ENCODE measurements at places on chromosomes 16 and 17. TPM values are rescaled to one million over a fixed set of nuclear protein-coding genes. Genes with fewer than 3 reads are reported as not detected.

DNA sequence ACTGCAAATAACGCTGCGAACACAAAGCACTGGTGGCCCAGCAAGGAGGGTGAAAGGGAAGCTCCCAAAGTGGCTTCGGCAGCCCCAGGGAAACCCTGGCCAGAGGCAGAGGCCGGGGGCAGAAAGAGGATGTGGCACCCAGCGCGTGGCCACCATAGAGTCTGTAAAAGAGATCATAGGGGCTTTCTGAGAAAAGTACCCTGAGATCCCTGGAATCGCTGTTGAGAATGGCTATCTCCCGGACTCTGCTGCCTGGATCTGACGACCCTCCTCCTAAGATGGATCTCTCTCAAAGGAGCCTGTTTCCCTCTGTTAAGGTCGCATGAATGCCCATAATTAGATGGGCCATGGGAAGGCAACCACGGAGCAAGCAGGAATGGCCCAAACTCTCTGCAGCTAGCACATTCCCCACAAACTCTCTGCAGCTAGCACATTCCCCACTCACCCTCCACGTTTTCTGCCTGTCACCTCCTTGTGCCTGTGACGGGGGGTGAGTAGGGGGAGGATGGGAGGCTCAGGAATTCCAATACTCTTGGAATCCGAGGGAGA lies 364.4 kb downstream of the XYLT1 start:
- no peak overlapping the region for H3K4me3 ChIP-seq
- H3K27ac ChIP-seq: no peak overlapping the region
- H3K4me1 ChIP-seq: peaks cover 6% of the 10 kb centered on the region

DNA sequence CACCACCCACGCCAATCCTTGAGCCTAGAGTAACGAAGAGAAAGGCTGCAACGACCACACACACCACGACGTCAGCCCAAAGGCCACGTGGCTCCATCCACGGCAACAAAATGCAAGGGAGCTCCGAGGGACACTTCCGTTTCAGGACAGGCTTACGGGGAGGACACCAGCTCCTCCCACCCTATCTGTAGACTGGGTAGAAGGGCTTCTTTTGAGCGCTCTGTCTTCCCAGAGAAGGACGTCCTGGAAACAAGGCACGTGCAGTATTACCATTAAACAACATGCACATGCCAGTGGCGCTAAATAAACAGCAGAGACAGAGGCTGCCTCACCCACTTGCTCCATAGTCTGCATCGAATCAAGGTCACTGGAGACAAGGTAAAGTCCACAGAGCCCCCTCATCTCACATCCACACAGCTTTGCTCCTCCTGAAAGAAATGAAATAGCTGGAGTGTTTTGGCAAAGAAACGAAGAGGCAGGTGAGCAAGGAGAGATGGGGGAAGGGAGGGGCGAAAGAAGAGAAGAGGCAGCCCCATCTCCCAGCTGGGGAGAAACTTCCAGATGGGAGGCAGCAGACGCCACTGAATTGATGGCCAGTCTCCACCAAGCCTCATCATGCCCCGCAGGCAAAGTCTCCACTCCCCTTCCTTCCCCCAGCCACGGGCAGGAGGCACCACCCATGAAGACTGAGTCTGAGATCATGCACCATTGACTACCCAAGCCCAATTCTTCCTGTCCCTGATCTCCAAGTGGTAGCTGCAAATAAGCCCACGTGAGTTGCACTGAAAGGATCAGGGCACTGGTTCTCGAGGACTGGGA lies 24.0 kb downstream of the ZFHX3 start:
- H3K27ac ChIP-seq: no peak overlapping the region
- H3K4me1 ChIP-seq: no peaks in the 10 kb centered on the region
- H3K27me3 ChIP-seq: peaks cover 2% of the 10 kb centered on the region
- H3K36me3 ChIP-seq: no peaks in the 10 kb centered on the region

DNA sequence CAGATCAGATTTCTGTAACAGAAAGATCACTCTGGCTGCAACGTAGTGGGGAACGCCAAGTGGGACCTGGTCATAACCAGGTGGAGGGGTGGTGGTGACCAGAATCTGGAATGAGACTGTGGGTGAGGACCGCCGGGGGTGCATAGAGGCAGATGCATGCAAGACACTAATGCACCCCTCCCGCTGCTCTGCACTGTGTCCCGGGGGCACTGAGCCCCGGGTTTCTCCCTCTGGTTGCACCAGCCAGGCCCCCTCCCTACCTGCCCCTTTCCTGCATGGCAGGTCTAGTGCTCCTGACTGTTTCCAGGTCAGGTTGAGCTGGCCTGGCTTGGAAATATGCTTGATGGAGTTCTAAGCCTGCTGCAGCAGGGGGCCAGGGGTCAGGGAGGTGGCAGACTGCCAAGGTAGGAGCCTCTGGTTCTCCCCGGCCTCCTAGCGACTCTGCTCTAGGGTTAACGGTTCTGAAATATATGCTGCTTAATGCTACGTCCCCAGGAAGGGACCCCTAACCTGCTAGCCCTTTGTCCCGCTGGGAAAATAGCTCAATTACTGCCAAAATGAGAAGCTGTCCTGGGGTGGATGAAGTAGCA lies 94.3 kb downstream of the SDK2 start:
- H3K27me3 ChIP-seq: no peaks in the 10 kb centered on the region
- no peak for DNase-seq
- H3K4me3 ChIP-seq: no peak overlapping the region
- H3K4me1 ChIP-seq: peaks cover 5% of the 10 kb centered on the region
- H3K36me3 ChIP-seq: no peaks in the 10 kb centered on the region

DNA sequence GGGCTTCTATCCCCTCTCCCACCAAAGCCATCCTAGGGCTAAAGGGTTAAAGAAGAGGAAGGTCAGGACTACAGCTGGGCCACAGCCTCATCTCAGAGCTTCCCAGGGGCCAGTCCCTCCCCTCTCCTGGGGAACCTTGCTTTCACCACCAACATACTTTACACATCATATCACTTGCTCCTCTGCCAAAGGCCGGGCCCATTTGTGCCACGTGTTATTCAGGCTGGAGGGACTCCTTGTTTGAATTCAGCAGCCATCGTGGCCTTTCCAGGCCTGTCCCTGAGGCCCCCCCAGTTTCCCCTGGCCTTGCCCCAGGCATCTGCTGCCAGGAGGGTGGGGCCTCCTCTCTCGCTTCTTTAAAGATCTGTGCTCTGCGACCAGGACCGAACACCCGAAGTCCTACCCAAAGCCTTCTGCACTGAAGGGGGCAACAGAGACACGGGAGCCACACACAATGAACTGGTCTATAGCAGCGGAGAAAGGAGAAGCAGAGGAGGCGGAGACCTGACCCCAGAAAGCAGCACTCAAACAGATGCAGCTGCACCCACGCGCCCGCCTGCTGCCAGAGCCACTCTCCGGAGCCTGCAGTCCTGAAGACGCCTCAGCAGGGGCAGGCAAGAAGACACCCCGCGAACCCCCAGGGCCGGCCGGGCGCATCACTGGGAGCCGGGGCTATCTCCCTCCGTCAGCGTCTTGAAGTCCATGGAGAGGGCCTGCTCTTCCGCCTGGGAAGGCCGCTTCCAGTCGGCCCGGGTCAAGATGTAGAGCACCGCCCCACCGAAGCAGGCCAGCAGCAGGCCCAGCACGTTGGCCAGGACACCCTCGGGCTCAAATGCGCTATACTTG lies 12.1 kb downstream of the CYB561 start:
- peaks cover 9% of the 10 kb centered on the region for H3K4me1 ChIP-seq
- no peak overlapping the region for H3K4me3 ChIP-seq
- H3K36me3 ChIP-seq: no peaks in the 10 kb centered on the region
- H3K27ac ChIP-seq: no peak overlapping the region

DNA sequence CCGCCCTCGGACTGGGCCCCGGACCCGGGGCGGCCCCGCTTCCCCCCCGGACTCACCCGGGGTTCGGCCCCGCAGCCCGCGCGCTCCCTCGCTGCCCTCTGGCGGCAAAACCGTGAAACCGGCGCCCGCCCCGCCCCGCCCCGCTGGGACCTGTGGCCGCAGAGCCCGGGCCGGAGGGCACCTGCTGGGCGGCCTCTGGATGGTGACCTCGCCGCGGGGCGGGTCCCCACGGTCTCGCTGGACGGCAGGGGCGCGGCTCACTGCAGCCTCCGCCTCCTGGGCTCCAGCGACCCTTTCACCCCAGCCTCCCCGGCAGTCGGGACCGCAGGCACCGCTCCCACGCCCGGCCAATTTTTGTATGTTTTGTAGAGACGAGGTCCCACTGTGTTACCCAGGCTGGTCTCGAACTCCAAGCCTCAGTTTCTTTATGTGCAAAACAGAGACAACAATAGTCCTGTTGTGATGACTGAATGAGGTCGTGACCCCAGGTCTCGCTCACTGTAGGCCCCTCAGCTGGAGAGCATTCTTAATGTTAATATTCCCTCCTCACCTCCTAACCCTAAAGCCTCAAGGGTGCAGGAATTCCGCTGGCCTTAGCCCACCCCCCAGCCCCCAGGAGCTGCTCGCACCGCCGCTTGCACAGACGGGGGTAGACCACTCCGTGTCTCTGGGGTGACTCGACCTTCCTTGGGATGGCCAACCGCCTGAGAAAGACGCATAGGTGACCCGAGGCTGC lies 33.7 kb upstream of the RPH3AL start:
- peaks cover 9% of the 10 kb centered on the region for H3K4me1 ChIP-seq
- peak overlapping the region; percentile 66 for H3K4me3 ChIP-seq
- DNase-seq: peak; percentile 78
- no peak overlapping the region for H3K27ac ChIP-seq
- H3K27me3 ChIP-seq: peaks cover 9% of the 10 kb centered on the region
- no peaks in the 10 kb centered on the region for H3K36me3 ChIP-seq

The B3GNT9 gene
- total RNA-seq: 1.2 TPM

The TBX2 gene
- total RNA-seq: not detected

The HEATR9 gene
- total RNA-seq: not detected

GRCh38 chr16:10889855-10890254 lies 12.9 kb downstream of the CIITA start:
- H3K27ac ChIP-seq: no peak overlapping the region
- no peak for DNase-seq
- no peaks in the 10 kb centered on the region for H3K4me1 ChIP-seq
- no peaks in the 10 kb centered on the region for H3K36me3 ChIP-seq

DNA sequence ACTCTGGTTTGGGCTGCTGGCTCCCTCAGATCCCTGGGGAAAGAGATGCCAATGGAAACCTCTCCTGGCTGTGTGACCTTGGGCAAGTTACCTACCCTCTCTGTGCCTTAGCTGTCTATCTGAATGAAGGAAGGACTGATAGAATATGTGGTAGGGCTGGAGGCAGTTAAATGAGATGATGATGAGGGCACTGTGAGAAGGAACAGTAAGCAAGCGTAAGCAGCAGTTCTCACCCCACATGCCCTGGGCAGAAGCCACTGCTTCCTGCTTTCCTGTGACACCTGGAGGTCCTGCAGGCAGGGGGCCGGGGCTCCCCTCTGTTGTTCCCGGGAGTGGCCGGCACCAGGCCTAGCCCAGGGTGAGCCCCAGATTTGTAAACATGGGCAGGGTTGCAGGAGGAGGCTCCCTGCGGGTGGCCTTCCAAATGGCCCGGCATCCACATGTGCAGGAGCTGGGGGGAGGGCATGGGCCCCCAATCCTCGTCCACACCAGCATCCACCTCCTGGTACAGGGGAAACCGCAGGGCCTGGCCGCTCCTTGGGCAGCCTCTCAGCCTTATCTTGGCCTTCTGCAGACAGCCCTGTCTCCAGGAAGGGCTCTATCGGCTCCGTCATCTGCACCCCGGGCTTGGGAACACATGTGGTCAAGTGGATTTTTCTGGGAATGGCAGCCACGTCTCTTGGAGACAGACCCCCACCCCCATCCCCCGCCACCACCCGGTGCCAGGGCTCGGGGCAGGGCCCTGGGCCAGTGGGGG lies 235.6 kb upstream of the GSE1 start:
- H3K27me3 ChIP-seq: peaks cover 5% of the 10 kb centered on the region
- H3K36me3 ChIP-seq: no peaks in the 10 kb centered on the region
- no peak overlapping the region for H3K27ac ChIP-seq
- H3K4me1 ChIP-seq: no peaks in the 10 kb centered on the region
- no peak overlapping the region for H3K4me3 ChIP-seq

The NETO2 gene
- total RNA-seq: 4.3 TPM

The CD300LB gene
- not detected for total RNA-seq

DNA sequence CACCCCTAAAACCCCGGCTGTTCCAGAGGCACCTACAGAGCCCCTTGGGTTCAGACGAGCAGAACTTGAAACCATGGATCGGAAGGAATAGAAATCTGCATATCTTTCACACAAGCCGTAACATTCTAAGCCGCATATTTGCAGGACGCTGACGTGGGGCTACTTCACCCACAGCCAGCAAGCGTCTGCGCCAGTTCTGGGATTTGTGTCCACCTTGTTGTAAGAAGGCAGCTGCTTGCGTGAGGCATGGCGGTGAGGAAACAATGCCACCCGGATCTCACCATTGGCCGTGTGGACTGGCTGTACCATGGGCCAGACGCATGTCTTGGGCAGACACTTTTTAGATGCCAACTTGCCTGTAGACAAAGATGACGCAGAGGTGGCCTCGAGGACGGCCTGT lies 34.5 kb downstream of the TNFRSF13B start:
- no peak overlapping the region for H3K4me3 ChIP-seq
- no peaks in the 10 kb centered on the region for H3K36me3 ChIP-seq
- no peaks in the 10 kb centered on the region for H3K27me3 ChIP-seq
- H3K27ac ChIP-seq: no peak overlapping the region
- DNase-seq: no peak

The TBC1D3K gene
- total RNA-seq: not detected

The FBXL20 gene
- total RNA-seq: 15.4 TPM

The SAT2 gene
- 14.3 TPM for total RNA-seq

DNA sequence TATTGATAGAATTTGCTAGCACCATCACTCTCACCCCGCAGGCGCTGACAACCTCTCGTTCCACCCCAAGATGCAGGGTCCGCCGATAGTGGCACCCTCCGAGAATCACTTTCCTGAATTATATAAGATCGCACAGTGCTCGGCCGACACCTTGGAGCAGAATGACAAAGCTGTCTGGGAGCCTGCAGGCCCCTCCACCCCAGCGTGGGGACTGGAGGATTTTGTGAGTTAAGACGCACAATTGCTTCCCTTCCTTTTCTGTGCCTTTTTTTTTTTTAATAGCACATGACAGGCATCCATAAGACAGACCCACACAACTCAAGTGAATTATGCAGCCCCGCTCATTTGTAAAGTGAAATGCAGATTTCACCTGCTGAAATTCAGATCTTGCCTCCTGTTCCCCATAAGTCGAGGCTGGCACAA lies 155.3 kb downstream of the C16orf78 start:
- H3K36me3 ChIP-seq: no peaks in the 10 kb centered on the region
- H3K27me3 ChIP-seq: no peaks in the 10 kb centered on the region
- H3K4me1 ChIP-seq: peaks cover 10% of the 10 kb centered on the region
- no peak for DNase-seq
- H3K27ac ChIP-seq: no peak overlapping the region
- peak overlapping the region; percentile 77 for H3K4me3 ChIP-seq

- H3K4me1 ChIP-seq: peaks cover 33% of the 10 kb centered on the region
- H3K27ac ChIP-seq: no peak overlapping the region
- no peak for DNase-seq
- peaks cover 10% of the 10 kb centered on the region for H3K36me3 ChIP-seq
- H3K27me3 ChIP-seq: no peaks in the 10 kb centered on the region
- no peak overlapping the region for H3K4me3 ChIP-seq
These were observed 120.2 kb upstream of the CACNG3 start for GRCh38 chr16:24135624-24136565.

The APOBR gene
- total RNA-seq: 0.77 TPM

DNA sequence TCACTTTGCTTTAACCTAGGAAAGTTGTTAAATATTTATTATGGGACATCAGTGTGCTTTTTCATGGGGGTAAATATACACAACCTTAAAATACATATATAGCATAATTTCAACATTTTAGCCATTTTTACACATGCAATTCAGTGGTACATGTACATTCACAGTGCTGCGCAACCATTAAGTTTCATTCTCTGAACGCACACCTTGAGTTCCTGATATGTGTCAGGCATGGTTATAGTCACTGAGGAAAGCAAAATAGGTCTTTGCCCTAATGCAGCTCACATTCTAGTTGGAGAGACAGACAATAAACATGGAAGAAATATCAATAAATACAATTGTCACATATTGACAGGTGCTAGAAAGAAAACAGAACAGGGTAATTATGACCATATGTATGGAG lies 12.8 kb upstream of the CNEP1R1 start:
- H3K4me3 ChIP-seq: no peak overlapping the region
- no peaks in the 10 kb centered on the region for H3K36me3 ChIP-seq
- H3K27me3 ChIP-seq: no peaks in the 10 kb centered on the region
